Fibroblast of skin of left quadriceps (primary cell): ENCODE measurements at places on chromosomes 13 and 19.

- no peak for DNase-seq
Observed at GRCh38 chr13:33380487-33381079, 95.0 kb upstream of the STARD13 start.

- no peak for DNase-seq
Observed at GRCh38 chr13:39106216-39107005, 68.2 kb downstream of the NHLRC3 start.

DNA sequence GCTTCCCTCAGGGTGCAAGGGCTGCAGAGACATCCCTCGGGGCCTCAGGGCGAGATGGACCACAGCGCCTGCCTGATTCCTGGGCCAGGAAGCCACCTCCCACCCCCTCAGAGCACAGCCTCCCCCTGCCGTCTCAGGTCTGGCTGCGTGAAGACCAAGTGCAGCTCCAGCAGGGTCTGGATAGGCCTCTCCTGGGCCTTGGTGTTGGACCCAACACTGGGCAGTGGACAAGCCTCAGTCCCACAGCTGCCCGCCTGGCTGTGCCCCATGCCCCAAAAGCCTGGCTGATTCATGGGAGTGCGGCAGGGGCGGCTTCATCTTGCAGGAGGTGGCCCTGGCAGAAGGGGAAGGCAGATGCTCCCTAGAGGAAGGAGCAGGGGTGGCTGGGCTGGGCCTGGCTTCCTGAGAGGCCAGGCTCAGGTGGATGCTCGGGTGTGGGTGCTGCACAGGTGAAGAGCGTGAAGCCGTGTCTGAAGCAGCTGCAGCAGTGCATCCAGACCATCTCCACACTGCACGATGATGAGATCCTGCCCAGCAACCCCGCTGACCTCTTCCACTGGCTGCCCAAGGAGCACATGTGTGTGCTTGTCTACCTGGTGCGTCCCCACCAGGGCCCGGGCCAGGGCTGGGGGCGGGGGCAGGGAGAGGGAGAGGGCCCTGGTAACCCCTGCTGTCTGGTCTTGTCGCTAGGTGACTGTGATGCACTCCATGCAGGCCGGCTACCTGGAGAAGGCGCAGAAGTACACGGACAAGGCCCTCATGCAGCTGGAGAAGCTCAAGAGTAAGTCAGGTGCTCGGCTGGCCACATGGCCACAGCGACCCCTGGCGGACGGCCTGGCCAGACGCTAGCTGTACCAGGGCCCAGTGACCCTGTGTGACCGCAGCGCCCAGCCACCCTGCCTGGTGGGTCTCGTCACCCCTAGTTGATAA lies 21.7 kb downstream of the MAU2 start:
- DNase-seq: no peak

DNA sequence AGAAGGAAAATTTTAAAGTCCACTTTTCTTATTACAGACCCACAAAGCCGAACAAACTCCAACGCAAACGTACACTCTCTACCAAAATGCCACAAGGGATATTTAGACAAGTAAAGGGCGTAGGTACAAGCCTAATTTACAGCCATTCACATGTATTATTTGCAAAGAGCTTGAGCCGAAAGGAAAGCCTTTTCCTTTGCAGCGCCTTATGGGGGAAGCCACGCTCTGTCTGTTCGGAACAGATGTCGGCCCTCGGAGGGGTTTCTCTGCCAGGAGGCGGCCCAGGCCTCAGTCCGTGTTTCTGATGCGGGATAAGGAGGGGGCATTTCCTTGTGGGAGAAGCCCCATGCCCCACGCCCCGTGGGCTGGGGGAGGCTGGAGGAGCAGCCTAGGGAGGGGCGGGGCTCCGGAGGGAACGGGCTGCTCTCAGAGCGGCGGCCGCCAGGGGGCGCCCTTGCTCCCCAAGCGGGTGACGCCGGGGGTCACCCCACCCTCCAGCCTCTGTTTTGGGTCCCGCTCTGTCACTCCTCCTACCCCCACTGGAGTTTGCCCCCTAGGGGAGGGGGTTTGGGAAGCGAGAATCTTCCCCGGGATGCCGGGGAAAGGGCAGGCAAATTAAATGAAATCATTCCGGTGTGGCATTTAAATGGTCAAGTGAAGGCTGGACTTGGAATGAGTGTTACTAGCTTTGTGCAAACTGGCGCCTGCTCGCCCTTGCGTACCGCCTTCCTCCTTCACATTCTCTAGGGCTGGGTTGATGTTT lies 2.9 kb downstream of the HTR2A start:
- no peak for DNase-seq

- no peak for DNase-seq
Observed at GRCh38 chr13:91014696-91015095, 332.8 kb upstream of the MIR17HG start.

DNA sequence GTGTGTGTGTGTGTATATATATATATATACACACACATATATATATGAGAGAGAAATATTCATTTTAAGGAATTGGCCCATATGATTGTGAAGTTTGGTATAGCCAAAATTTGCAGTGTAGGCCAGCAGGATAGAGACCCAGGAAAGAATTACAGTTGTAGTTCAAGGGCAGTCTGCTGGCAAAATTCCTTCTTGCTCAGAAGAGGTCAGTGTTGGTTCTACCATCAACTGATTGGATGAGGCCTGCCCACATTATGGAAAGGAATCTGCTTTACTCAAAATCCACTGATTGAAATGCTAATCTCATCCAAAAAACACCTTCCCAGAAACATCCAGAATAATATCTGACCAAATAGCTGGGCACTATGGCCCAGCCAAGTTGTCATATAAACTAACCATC lies 24.0 kb downstream of the RNF6 start:
- no peak for DNase-seq

GRCh38 chr13:71149046-71149445 lies 718.0 kb downstream of the DACH1 start:
- no peak for DNase-seq

- DNase-seq: no peak
Observed at GRCh38 chr13:96991072-96991471, 3.2 kb downstream of the OXGR1 start.

DNA sequence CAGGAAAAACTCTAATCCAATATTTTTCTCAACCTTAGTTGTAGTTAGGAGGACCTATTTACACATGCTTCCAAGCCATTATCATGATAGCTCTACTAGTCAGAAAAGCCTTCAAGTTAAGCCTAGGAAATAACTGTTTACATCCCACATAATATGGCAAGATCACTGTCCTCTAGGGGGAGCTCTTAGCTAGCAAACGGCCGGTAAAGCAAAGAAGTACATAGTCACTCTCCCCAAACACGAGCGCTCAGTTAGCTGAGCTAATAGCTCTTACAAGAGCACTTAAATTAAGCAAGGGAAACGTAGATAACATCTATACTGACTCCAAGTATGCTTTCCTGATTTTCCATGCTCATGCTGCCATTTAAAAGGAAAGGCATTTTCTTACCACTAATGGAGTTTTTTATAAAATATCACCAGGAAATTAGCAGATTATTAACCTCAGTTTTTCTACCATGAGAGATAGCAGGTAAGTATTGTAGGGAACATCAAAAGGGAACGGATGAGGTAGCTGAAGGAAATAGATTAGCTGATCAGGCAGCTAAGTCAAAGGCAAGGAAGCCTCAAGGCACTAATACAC lies 100.6 kb upstream of the PABPC3 start:
- peak; percentile 47 for DNase-seq

DNA sequence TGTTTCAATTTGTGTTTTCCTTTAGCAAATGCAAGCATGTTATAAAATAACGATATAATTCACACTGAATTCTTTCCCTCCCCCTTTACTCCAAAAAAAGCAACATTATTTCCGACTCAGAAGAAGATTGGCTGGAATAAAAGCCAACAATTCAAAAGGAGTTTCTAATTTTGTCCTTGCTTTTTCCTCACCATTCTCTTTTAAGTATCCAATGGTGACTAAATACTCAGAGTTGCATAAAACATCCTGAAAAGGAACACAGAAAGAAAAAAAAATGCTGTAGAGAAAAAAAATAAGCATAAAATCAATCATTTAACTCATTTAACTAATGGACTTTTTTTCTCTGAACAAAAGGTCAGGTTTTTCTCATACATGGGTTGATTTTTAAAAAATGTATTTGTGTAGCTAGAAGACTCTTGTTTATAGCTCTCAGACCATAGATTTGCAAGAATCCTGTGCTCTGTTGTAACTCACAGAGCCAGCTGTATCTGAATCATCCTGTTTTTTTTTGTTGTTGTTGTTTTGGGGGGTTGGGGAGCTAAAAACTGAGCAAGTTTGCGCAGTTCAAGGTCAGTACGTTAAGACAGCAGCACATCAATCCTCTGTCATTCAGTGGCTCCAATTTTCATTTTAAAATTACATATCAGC lies 108.1 kb downstream of the PCDH17 start:
- DNase-seq: no peak

- no peak for DNase-seq
Observed at GRCh38 chr19:5676772-5677105, 3.6 kb downstream of the MICOS13 start.

DNA sequence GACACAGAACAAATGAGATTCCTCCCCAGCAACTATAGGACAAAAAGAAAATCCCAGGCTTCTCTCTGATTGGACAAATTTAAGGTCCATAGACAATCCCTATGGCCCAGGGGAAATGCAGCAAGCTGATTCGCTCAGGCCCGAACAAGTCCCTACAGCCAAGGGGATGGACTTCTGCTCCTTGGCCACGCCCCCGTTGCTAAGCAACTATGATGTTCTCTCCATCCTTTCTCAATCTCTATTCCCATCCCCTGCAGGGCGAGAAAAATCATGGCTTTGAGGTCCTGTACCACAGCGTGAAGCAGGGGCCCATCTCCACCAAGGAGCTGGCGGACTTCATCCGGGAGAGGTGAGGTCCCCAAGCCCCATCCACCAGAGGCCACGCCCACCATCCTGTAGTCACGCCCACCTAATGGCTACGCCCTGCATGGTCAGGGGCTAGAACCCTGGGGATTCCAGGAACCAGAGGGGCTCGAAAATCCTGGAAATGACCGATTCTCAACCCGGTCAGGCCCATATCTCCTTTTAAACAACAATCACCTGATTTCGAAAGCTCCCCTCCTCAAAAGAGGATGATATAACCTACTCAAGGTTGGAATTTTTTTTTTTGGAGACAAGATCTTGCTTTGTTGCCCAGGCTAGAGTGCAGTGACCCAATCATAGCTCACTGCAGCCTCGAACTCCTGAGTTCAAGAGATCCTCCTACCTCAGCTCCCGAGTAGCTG lies 11.4 kb downstream of the FCHO1 start:
- DNase-seq: no peak

DNA sequence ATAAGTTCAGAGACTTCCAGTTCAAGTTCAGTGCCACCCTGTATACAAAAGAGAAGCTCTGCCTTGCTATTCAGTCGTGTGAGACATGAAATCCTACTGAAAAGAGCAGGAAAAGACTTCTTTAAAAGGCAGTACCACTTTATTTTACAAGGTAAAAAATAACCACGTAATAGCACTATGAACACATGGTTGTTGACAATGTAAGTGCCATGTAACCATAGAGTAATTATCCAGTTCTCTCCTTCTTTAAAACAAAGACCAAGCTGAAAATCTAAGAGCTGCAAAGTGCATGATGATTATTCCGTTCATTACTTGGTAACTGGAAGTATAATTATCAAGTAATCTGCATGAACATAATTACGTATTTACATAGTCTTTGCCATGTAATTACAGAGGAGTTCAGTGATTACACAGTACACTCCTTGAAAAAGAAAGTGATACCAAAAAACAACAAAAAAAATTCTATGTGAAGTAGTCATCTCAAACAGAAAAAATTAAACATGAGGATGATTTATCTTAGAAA lies 288.7 kb downstream of the EFNB2 start:
- no peak for DNase-seq

- no peak for DNase-seq
Observed at GRCh38 chr19:52191951-52192350, 2.1 kb downstream of the PPP2R1A start.

DNA sequence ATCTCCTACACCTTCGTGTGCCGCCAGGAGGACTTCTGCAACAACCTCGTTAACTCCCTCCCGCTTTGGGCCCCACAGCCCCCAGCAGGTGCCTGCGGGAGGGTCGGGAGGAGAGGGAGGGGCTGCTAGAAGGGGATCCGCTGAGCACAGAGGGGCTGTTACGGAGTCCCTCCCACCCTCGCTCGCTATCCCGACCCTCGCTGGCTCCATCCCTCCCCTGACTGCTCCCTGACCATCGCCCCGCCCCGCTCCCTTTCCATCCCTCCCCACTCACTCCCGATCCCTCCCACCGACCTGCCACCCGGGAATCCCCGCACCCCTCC lies 780 bp downstream of the CD177 start:
- no peak for DNase-seq

DNA sequence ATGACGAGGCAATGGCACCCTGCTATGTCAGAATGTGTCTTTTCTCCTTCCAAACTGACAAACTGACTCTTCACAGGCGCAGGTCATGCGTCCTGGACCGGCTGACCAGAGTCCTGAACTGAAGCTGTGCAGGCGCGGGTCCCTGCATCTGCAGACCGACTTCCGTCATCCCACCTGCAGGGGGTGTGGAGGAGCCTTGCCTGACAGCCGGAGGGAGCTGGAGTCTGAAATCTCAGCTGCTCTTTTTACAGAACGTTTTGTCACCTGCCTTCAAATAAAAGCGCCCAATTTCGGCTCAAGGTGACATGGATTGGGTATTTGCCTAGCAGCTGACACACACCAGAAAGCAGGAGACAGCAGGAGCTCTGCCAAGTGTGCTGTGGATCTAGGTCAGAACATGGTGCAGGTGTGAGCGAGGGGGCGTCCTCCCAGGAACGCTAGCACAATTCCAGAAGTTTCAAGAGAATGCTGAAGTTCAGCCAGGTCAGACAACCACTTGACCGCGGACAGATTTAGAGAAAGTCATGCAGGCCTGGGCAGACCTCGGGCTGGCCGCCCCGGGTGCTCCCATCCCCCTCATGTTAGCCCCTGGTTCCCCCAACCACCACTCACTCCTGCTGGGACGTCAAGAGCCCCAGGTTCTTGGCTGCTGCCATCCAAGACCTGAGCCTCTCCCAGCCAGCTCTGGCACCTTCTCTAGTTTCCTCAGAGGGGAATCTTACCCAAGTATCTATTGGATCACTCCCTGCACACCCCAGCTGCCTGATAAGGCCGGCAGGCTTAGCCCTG lies 32.8 kb downstream of the ELL start:
- no peak for DNase-seq

- DNase-seq: peak; percentile 65
Observed at GRCh38 chr13:100131863-100132574, 43.1 kb downstream of the PCCA start.

DNA sequence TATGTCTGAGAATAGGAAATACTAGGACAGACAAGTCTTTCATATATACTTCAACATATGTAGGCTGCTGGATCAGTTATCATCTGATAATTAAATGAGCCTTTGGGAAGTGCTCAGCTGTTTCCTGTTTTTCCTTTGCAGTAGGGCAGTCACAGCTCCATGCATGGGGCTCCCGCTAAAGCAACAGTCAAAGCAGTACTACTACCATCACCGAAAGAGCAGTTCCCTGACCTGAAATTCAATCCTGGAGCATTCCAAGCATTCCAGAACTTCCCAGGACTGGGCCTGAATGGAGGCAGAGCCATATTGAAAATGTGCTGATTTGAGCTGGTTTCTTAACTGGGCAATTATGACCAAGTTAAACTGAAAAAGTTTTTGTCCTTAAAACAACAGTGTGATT lies 20.5 kb downstream of the MICU2 start:
- DNase-seq: no peak
